ENCODE measurements at places on chromosomes 4 and X.
A peak's percentile ranks its signal among the peaks of the same experiment; 100 is the strongest.

- no peak for DNase-seq
Observed at GRCh38 chrX:129934461-129934860, 28.5 kb downstream of the UTP14A start.

- DNase-seq = no peak
Observed at GRCh38 chrX:123807835-123808416, 51.9 kb upstream of the XIAP start.

DNA sequence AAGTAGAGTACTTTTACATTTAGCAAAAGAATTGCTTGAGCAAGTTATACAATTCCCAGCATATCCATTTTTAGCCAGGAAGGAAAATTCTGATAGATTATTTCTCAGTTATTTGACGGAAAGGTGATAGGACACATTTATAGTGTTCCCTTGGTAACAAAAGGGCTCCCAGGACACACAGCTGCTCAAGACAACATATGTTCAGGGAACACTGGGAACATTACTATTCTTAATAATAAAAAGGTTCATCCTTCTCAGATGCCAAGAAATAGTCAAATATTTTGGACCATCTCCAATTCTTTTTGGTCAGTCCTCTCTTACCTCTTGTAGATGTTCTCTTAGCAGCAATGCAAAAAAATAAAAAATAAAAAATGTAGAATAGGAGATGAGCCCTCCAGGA, 66.8 kb upstream of the SMAD1 start:
- no peak for DNase-seq

- no peak for DNase-seq
Observed at GRCh38 chr4:39066371-39066770, 4.3 kb downstream of the KLHL5 start.

GRCh38 chr4:146490106-146490505, 31.6 kb downstream of the SLC10A7 start:
- DNase-seq = no peak

- DNase-seq = no peak
Observed at GRCh38 chr4:111630705-111631104, 514.5 kb upstream of the FAM241A start.

DNA sequence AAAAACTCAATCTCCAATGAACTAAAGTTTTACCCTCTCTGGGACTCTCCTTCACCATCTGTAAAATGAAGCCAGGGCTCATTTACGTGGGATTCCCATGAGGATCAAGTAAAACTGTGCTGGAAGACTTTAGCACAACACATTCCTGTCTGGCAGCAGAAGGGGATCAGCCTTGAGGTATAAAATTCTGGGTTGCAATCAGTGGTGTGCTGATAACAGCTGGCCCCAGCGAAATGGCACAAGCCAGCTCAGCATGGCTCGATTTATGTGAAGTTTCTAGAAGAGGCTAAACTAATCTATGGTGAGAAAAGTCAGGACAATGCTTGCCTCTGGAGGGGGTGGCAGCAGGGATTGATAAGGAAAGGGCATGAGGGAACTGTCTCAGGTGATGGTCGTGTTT, 28.4 kb downstream of the ZNF630 start:
- no peak for DNase-seq

- peak; percentile 61 for DNase-seq
Observed at GRCh38 chr4:142549726-142550463, 296.2 kb downstream of the INPP4B start.

DNA sequence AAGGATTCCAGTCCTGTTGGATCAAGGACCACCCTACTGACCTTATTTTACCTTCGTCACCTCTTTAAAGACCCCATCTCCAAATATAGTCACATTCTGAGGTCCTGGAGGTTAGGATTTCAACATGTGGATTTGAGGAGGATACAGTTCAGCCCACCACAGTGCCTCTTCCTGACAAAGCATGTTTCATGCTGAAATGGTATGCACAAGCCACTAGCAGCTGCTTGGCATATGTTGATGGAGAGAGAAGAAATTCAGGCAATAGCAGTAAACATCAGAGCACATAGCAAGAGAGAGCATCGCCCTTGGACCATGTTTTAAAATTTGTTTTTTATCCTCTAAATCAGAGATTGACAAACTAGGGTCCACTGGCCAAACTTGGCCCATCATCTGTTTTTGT, 172.1 kb downstream of the PRKX start:
- DNase-seq = no peak

GRCh38 chrX:2425286-2426071, 75.3 kb downstream of the DHRSX start:
- DNase-seq = no peak

GRCh38 chr4:183014361-183015084, 84.5 kb upstream of the WWC2 start:
- no peak for DNase-seq

GRCh38 chr4:43855283-43855682, 593.3 kb downstream of the KCTD8 start:
- no peak for DNase-seq

DNA sequence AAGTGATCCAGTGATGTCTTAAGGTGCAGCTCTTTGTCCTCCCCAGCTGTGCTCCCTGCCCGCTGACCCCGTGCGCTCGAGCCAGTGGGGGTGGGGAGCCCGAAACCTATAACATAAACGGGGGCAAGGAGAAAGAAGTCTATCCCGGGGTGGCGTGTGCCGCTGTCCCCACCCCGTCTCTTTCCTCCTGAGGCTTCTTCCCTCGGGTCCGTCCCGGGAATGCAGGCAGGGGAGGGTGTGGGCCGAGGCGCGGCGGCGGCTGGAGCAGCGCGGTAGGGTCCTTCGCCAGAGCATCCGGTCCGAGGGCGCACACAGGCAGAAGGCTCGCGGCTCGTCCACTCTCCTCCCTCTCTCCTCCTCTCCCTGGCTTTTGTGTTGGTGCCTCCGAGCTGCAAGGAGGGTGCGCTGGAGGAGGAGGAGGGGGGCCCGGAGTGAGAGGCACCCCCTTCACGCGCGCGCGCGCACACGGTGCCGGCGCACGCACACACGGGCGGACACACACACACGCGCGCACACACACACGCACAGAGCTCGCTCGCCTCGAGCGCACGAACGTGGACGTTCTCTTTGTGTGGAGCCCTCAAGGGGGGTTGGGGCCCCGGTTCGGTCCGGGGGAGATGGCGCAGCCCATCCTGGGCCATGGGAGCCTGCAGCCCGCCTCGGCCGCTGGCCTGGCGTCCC, at the start of gene RAB33A:
Gene RAB33A (plus strand): TSS at position 517 of the 681 bp plus-strand sequence. CDS start 101 bp downstream, at position 618.
- no peak for DNase-seq
